ENCODE measurements at places on chromosomes 3 and 15.

- no peak for DNase-seq
Measured at GRCh38 chr3:99118381-99118780, 216.9 kb upstream of the DCBLD2 start.

DNA sequence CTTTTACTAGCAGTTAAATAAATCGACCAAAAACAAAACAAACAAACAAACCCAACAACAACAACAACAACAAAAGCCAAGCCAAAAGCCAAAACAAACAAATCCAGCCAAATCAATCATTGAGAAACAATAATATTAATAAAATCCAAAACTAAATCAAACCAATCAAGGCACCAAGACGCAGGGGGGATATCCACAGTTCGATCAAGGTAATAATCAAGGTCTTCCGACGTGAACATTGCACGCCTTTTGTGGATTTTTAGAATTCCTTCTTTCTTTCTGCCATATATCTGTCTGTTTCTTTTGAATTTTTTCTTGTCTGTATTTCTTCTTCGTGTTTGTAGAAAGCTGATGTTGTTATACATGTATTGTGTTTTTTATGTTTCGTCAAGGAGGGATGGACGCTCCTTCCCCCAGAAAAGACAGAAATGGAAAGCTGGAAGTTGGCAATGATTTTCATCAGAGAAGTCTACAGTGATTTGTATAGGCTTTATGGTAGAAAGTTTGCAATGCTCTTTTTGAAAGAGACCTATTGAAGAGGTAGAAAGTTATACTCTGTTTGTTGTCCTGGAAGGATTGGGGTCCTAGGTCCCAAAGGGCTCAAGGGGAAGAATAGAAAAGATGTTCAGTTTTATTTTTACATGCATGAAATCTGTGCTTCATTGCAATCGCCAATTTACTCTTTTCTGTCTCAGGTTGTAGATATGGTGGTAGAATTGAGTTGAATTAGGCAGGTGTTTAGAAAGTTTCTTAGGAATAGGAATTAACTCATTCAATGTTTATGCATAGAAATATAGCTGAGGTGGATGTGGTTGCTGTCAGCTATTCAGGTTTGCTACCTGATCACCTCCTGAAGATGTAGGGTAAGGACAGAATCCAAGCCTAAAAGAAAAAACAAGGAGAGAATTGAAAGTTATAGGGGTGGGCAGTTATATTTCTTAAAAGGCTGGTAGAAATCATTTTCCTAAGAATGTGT lies 1.2 kb downstream of the ARPP21 start:
- no peak for DNase-seq

DNA sequence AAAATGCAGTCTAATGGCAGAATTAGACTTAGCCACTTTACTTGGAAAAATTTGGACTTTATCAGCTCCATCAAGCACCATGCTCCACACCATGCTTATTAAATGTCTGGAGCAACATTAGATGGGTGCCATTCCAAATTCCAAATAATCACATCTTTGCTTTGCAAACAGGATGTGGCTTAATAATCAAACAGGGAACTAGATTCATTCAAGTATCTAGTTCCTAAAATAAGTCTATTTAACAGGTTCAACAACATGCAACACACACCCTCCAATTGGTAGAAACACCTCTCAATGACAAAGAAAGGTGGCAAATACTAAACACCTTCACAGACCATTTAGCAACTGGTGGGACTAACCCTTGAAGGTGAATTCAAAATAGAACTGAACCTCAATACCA lies 3.5 kb downstream of the HEXA start:
- no peak for DNase-seq

DNA sequence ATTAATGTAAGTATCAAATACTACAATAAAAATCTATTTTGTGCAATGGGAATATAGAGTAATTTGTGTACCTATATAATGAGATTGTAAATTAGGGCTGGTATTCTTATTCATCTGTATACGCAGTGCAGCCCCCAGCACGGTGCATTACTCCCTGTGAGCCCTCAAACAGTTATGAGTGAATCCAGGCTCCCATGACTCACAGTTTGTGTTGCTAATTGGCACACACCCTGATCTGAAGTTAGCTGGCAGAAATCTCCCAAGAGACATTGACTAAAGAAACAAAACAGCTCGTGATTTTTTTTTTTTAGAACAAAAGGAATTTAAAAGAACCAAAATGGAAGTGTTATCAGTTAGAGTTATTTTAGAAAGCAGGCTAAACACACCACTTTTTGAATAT lies 15.7 kb downstream of the GK5 start:
- DNase-seq: no peak

DNA sequence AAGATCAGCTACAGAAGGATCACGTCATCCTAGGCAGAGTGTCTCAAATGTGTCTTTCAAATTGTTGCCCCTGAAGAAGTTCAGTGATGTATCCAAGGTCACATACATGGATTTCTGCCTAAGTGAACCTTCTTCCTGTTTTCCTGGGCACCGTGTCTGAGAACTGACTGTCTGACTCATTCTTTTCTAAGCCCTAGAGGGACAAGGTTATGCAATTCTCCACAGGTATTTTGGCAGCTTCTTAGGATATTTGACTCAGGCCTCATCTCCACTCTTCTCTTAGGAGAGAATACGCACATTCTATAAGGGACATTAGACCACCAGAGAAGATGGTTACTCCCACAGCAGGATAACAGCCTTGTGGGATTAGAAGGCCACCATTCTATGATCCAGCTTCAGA lies 391.9 kb upstream of the THBS1 start:
- DNase-seq: no peak

DNA sequence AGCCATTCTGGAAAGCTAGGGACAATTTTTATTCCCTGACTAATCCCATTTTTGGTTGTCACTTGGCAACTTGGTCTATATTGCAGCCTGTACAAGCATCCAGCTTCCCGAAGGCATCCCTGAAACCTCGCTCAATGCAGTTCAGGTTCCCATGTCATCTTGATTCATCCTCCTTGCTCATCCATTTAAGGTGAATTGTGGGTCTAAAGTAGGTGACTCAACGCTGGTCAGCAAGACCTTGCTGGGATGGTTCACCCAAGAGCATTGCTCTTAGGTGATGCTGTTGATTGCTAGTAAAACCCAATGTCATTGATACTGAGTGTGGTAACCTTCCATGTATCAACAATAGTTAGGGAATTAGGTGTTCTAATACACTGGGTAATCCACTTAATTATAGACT lies 13.1 kb upstream of the RAB8B start:
- no peak for DNase-seq

DNA sequence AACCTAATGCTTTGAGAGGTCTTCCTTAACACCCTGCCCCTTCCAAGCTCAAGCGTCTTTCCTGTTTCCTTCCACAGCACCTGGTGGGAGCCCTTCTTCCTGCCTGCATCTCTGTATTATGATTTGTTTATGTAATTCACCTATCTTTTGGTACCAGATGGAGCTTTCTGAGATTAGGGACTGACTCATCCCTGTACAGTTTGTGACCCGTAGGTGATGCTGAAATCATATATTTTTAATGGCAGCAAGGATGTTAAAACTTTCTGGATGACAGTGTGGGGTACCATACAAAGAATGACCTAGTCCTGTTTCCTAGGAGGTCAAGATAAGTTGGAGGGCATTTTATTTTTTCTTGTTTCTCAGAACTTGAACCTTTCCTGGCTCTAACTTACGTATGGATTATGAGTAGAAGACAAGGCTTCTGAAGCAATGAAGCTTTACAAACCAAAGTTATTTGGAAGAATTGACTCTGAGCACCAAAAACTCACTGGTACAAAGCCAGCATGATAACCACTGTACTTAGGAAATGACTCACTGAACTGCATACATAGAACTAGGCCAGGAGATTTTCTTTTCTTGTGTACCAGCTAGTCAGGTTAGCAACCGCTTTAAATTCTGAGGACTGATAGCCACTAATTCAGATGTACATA lies 46.6 kb downstream of the HHLA2 start:
- no peak for DNase-seq

DNA sequence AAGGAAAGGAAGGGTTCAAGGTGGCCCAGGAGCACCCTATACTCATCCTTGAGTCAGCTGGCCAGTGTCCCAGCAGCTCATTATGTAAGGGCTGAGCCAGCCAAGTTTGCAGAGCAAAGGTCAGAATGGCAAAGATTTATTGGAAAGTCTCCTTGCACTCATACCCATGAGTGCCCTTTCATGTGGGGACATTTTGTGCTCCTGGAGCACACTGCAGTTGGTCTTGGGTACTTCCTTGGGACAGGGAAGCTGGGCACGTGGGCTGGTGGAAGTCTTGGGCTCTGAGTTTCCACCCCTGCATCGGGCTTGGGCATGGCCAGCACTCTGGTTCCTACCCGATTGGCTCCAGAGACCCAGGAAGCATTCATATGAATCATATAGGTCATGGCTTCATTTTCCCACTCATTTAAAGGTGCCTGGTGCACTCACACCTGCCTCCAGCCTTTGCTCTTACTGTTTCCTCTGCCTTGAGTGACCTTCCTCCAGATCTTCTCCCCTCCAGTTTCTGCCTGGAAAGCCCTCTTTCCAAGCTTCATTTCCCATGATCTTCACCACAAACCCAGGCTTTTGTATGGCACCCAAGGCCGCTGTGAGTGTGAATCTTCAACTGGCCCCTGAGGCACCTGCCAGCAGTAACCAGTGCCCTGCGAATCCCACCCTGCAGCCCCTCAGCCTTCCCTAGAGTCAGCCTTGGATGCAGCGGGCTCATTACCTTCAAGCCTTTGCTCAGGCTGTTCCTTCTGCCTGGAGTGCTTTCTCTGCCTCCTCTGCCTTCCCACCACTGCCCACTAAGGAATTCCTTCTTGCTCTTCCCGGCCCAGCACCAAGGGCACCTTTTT lies 10.5 kb upstream of the PRKCD start:
- no peak for DNase-seq

DNA sequence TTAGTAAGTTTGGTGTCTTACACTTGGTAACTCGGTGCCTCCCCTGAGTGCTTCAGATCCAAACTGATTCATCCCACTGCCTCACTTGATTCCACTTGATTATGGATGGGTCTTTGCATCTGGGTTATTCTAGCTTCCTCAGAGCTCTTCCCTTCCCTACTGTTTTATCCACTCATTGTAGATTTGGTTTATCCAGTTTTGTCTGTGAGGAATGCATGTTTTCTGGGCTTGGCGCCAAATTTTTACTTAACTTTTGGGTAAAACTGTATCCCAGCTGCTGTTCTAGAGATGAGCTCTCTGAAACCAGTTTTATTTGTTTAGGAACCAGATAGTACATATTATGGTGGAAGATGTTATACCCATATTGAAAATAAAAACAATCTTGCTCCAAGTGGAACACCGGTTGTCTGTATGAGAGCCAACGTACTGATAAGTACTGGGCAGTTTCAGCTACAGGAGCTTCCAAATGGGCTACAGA lies 20.9 kb downstream of the RAD54L2 start:
- DNase-seq: no peak

DNA sequence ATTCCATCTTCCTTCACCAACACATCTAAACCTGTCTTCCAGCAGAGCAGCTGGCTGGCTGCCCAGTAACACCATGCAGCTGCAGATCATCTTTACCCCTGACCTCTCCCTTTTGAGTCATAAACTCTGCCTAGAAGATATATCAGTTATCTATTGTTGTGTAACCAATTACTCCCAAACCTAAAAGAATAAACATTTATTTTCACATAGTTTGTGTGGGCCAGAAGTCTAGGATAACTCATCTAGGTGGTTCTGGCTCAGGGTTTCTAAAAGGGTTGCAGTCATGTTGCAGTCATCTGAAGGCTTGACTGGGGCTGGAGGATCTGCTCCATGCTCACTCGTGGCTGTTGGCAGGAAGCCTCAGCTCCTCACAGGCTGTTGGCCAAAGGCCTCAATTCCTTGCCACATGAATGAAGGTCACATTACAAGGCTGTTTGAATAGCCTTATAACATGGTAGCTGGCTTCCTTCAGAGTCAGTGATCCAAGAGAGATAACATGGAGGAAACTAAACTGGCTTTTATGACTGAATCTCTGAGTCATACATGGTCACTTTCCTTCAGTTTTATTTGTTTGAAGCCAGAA lies 92.8 kb downstream of the GOLIM4 start:
- DNase-seq: no peak

DNA sequence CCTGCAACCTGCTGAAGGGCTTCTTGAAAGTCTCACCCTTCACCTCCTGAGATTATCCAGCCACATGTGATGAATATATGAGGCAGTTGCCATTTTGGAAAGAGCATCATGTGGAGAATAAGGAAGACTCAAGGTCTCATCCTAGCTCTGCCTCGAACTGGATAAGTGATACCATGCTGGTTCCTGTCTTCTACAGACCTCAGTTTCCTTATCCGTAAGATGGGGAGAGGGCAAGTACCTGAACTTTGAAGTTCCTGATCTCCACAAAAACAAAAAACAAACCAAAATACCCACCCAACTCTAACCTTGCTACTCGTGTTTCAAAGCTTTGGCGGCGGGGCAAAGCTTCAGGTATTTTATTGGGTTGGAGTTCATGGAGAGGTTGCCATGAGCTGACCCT lies 31.5 kb upstream of the ITGA11 start:
- no peak for DNase-seq

DNA sequence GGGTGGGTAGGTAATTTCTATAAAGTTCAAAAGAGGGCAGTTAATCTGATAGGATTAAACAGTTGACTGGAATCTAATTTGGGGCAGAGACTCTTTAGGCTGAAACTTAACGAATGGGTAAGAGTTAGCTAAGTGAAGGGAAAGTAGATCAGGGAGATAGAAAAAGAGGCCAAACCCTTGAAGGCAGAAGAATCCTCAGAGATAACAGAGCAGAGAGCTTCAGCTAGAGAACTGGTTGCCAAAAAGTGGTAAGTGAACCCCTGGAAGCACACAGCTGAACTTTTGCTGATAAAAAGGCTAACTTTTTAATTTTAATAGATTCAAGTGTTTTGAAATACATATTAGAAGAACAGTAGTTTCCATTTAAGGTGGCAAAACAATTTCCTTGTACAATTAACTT lies 99.2 kb downstream of the FHIT start:
- no peak for DNase-seq

- no peak for DNase-seq
Measured at GRCh38 chr3:145219355-145220235, 941.4 kb downstream of the PLOD2 start.

DNA sequence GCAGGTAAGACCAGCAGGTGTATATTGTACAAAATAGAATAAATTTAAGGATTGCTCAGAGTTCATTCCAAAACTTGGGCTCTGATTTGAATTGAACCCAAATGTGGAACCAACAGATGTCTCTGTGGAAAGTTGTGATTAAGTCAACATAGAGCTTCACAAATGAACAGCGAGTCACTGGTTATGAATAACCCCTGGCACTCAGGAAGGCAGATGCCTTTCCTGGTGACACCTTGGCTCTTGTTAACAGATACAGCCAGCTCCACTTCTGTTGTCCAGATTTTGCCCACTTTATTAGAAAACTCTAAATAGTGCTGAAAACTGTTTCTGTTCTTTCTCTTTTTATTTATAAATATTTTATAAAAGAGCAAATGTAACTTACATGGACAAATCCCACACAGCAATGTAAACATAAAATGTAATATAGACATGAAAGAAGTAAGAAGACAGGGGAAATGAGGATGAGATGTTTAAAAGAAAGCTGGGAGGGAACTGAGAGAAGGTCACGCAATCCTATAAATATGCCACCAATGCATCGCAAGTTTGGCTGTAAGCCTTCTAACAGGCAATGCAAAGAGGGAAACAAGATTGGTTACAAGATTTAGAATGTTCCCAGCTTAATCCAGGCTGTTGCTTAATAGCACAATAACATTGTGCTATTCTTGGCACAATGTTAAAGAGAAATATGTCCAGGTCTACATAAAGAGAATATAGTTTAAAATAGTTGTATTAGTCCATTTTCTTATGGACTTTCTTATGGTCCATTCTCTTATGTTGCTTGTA lies 495.5 kb downstream of the TAFA4 start:
- DNase-seq: no peak
